Spinal cord (tissue), 10 donors: ENCODE measurements at places on chromosomes 5 and 9.

DNA sequence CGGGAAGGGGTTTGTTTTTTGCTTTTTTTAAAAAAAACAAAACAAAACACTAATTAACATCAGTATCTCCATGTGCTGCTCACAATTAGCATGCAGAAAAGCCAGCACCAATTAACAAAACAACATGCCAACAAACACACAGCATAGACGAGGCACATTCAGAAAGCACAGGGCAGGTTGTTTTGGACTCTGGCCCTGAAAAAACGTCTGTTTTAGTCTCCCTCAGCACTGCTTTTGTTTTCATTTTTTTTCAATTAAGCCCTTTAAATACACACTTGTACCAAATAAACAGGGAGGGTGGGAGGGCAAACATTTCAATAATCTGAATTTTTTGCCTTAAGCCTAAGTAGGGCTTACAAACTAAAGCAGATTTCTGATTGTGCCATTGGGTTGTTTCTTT lies 309.6 kb downstream of the DTWD2 start:
- DNase-seq: peak; percentile 78

GRCh38 chr5:110362261-110362660 lies 364.2 kb downstream of the TMEM232 start:
- DNase-seq: no peak

DNA sequence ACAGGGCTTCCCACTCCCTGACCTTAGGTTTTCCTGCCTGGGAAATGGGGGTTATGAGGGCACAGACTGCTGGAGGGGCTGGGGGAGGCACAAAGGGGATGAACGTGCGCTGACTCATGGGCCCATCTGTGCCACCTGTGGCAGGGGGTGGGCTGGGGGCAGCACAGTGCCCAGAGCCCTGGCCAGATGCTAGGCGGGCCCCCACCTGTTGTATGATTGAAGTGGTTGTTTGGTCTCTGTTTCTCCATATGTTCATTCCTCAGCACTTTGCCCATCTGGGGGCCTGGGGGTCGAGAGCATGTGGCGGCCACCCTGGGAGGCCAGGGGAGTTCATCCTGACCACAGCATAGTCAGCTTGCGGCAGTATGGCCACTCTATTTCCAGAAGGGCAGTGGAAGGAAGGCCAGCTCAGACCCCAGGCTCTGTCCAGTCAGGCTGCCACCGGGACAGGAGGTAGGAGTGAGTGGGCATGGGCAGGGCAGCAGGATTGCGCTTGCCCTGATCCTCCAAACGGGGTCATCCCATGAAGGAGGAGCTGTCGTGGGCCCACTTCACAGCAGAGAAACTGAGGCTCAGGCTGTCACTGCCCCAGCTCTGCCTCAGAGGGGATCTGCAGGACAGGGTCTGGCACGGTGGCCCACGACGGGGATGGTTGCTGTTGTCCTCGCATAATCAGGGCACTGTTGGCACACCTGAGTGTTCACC lies 841 bp upstream of the NINJ1 start:
- DNase-seq: no peak

GRCh38 chr5:109740966-109741365 lies 51.2 kb downstream of the MAN2A1 start:
- no peak for DNase-seq

DNA sequence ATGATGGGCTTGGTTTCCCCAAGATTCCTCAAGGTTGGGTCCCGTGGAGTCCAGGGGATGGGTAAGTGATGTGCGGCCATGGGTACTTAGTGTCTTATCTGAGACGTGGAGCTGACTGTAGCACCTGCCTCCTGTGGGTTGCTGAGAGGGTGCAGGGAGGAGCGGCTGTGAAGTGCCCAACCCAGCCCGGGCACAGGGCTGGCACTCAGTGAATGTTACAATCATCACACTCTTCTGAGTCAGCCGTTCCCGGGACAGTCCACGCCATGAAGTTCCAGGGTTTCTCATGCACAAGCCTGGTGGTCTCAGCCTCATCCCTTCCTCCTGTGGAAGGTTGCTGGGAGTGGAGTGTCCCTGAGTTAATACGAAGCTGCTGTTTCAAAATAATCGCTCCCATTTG lies 29.1 kb downstream of the NTNG2 start:
- DNase-seq: no peak

GRCh38 chr9:133051966-133052539 lies 9.7 kb upstream of the CEL start:
- no peak for DNase-seq

GRCh38 chr5:174188295-174188694 lies 142.8 kb downstream of the NSG2 start:
- DNase-seq: no peak

GRCh38 chr9:95089257-95090022 lies 228.1 kb downstream of the FANCC start:
- no peak for DNase-seq

DNA sequence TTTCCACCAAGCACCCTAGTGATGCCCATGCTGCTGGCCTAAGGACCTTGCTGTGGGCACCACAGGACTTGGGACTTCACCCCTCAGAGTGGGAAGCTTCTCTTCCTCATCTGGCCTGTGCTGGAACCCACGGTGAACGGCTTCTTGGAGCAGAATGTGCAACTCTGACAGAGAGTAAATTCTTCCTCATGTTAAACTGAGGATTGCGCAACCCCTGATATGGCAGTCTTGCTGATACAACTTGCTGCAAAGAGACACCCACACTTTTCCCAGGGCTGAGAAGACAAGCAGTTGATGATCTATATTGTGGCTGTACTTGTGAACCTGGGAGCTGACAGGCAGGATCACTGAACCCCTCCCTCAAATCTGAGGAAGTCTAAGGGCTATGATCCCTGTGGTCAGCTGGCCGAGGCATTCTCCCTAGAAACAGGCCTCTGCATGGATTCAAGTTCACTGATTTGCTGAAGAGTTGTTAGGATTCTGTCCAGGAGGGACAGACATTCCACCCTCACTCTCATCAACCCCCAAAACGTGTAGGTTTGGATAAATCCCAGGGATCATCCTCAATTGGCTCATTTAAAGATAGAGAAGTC lies 307.2 kb downstream of the MTRR start:
- DNase-seq: no peak
